ENCODE measurements at places on chromosomes 2 and 18.

GRCh38 chr2:75246441-75247167 lies 47.3 kb upstream of the TACR1 start:
- no peak for DNase-seq

- DNase-seq = no peak
Measured at GRCh38 chr2:169093535-169093934, 24.2 kb downstream of the DHRS9 start.

DNA sequence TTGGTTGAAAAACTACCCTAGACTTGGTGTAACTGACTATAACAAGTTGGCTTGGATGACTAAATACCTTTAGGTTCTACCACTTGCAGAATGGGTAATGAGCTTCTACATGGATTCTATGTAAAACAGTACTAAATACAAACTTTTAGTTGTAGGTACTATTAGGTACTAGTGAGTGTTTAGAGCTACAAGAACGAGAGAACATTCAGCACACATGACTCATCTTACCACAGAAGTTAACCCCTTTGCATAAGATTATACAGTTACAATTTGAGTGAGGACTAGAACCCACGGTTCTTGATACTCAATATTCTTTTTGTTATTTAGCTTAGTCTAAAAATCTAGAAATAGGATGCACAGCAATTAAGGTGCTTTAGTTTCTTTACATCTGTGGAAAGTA lies 101.7 kb upstream of the TFCP2L1 start:
- DNase-seq = no peak

- DNase-seq = no peak
Measured at GRCh38 chr2:208319391-208319790, 53.3 kb downstream of the PIKFYVE start.

DNA sequence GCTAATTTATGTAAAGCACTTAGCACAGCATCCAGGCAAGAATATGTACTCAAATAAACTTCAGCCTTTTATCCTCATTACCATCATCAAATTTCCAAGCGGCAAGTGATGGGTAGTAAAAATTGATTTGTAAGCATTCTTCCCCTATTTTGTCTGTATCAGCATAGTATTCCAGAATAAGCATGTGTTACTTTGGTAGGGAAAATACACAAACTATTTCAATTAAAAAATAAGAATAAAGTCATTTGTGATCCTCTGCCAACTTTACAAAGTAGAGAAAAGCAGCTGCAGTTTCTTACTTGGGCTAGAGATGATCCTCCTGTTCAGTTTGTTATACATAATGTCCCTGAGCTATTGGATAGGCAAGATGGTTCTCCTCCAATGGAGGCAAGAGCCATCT lies 493.2 kb downstream of the ZEB2 start:
- DNase-seq = no peak

DNA sequence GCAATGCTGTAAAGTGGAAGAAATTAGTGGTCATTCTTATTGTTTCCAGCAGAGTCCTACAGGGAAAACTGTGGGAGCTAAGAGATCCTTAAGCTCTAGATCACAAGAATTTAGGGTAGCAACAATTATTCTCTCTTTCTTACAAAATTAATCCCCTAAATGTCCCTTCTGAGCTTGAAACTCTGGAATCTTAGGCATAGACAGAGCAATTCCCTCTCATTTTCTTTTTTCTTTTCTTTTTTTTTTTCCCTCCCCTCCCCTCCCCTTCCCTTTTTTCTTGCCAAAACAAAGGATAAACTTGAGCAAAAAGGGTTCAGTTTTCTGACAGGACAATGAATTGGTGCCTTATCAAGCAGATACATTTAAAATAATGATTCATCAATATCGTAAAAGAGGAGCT lies 441.0 kb downstream of the DSC3 start:
- no peak for DNase-seq

DNA sequence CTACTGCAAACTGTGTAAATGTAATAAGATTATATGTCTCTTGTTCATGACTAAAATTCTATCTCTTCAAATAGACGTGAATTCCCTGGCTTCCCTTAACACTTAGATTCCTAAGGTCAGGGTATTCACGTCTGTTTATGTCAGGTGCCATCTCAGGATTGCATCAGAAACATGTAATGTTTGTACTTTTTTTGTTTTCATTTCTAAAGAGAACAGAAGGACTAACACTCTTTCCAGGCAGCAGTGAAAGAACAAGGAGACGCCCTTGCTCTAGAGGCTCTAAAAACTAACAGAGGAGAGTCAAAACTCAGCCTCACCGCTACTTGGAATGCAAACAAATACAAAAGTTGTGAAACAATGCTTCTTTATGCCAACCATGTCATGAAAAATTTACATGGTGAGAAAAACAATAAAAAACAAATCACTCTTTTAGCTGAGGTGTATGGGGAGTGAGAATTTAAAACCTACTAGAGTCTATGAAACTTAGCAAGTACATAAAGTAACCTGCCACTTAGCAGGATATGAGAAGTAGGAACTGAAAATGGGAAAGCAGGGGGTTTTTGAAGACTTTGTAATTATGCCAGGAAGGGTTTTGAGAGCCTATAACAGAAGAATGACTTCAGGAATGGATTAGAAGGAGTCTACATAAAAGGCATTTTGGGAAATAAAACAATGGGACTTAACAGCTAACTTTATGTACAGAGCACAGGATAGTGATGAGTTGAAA lies 522.7 kb downstream of the THSD7B start:
- no peak for DNase-seq

DNA sequence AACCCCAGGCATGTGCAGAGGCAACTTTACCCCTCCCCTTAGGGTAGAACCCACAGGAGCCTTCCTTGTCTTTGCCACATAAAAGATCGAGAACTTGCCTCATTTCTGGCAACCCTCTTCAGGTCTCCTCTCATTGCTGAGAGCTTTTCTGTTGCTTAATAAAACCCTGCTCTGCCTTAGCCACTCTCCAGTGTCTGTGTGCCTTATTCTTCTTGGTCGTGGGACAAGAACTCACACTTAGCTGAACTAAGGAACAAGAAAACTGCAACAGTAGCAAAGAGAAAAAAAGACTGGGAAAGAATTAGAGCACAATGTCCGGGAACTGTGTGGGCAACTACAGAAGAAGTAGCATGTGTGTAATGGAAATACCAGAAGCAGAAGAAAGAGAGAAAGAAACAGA lies 56.2 kb upstream of the SMIM21 start:
- DNase-seq = no peak

DNA sequence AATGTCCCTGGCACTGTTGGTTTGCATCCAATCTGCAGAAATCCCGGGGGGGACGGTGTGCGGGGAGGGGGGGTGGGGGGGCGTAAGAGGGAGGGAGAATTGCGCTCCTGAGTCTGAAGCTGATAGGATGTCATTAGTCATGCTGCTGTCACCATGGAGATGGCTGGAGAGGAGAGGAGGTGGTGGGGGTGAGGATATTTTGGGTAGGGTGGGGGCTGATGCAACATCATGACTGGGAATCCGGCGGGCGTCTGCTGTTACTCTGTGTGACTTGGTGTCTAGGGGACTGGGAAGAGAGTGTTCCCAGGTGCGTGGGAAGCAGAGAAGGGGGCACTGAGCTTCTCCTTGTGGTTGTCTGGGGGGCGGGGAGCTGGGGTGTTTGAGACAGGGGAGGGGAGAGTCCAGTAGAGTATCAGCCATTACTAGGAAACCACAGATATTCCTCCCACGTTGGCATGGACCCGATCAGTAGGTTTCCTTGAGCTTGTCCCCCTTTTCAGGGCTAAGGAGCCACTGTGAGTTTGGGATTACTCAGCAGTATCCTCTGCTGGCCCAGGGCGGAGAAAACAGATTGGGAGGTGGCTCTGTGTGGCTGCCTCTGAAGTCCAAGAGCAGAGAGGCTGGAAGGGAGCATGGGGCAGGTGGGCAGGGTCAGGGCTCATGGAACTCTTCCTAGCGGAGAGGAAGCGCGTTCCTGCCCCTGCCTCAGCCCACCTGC lies 18.9 kb downstream of the TET3 start:
- no peak for DNase-seq

DNA sequence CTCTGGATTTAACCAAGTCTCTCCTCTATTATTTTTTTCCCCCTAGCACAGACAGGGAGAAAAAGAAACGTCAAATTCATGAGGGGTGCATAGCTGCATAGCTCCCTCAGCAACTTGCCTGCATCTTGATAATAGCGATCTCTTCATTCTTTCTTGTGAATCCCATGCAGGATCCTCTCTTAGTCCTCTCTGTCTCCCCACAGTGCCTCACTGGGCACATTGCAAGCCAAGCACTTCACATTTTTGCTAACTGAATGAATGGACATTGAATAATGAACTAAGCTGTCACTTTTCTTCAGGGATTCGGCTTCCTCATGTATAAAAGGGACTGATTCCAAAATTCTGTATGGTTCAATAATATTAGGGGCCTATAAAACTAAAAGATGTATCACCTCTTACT lies 2.9 kb upstream of the EPB41L3 start:
- peak; percentile 44 for DNase-seq

- DNase-seq = no peak
Measured at GRCh38 chr2:146503366-146503765, 1341.5 kb upstream of the ACVR2A start.

GRCh38 chr18:3319399-3319798 lies 57.5 kb downstream of the MYL12B start:
- DNase-seq = peak; percentile 87

DNA sequence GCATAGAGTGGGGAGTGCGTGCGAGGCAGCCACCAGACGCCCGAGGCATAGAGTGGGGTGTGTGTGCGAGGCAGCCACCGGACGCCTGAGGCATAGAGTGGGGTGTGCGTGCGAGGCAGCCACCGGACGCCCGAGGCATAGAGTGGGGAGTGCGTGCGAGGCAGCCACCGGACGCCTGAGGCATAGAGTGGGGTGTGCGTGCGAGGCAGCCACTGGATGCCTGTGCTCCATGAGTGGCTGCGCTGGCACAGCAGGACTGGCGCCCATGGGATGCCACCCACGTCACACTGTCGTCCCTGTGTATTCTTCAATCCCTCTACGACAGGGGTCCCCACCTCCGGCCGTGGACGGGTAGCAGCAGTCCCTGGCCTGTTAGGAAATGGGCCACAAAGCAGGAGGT lies 221.9 kb downstream of the HDAC4 start:
- DNase-seq = no peak

DNA sequence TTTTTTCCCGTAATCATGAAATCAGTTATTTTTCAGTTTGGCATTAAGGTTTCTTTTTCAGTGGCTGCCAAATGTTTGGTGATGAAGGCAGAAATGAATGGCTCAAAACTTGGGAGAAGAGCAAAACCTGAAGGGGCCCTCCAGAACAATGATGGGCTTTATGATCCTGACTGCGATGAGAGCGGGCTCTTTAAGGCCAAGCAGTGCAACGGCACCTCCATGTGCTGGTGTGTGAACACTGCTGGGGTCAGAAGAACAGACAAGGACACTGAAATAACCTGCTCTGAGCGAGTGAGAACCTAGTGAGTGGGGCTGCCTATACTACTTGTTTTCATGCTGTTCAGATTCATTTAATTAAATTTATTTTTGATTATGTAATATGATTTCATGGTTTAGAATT lies 29.2 kb upstream of the MSH2 start:
- DNase-seq = no peak

Data from lung microvascular endothelial cell (primary cell).